LHCN-M2 (cell line): ENCODE measurements at places on chromosomes 1 and 21.

- DNase-seq, result no peak
Measured at GRCh38 chr1:6353619-6353954, 40.0 kb downstream of the ACOT7 start.

GRCh38 chr1:171081314-171081753 lies 9.4 kb upstream of the FMO3 start:
- DNase-seq, result peak; percentile 10

GRCh38 chr1:184300446-184300845 lies 86.4 kb upstream of the C1orf21 start:
- peak; percentile 35 for DNase-seq

GRCh38 chr1:109396513-109396839 lies 1.2 kb downstream of the SORT1 start:
- DNase-seq, result no peak

DNA sequence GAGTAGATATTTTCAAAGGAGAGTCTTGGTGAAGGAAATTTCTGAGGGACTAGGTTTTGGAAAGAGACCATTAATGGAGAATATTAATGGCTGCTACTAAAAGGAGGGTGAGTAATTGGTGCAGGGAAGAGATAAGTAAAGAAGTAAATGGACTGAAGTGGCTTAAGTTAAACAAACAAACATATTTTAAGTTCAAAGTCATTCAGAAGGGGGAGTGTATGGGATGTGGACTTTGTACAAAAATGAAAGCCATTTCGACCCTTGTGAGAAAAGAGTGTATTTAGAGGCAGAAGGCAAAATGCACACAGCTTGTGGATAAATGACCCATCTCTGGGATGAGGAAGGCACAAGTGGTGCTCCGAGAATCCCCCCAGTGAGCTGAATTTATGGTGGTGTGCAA lies 171.7 kb downstream of the BACH1 start:
- DNase-seq, result no peak

- no peak for DNase-seq
Measured at GRCh38 chr1:246292571-246292970, 214.5 kb downstream of the SMYD3 start.

- DNase-seq, result no peak
Measured at GRCh38 chr21:20313013-20313412, 685.2 kb upstream of the NCAM2 start.

- DNase-seq, result no peak
Measured at GRCh38 chr1:164785841-164786534, 227.0 kb downstream of the PBX1 start.

GRCh38 chr1:1217621-1218523 lies 3.9 kb upstream of the TNFRSF4 start:
- DNase-seq, result peak; percentile 31

- no peak for DNase-seq
Measured at GRCh38 chr1:192080684-192081083, 77.6 kb upstream of the RGS18 start.

DNA sequence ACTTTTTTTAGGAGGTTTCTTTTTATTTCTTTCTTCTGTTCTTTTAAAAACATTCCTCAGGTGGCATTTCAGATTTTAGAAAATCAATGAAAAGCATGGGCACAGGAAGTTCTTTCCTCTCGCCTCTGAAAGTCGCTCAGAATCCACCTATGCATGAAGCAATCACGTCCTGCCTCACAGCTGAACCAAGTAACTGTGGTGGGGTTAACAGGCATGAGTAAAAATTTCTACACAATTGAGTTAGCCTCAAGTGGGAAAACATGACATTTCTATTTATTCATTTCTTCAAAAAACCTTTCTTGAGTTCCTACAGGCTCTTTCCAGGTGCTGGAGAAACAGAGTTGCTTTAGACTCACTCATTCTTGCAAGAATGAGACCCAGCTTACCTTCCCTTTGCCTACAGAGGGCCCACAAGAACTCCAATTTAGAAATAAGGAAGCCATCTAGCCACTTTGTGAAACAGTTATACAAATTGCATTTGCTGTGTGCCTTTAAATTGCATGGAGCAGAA lies 508.9 kb upstream of the PKN2 start:
- DNase-seq, result no peak

GRCh38 chr1:229950908-229951307 lies 116.1 kb upstream of the GALNT2 start:
- DNase-seq, result no peak

DNA sequence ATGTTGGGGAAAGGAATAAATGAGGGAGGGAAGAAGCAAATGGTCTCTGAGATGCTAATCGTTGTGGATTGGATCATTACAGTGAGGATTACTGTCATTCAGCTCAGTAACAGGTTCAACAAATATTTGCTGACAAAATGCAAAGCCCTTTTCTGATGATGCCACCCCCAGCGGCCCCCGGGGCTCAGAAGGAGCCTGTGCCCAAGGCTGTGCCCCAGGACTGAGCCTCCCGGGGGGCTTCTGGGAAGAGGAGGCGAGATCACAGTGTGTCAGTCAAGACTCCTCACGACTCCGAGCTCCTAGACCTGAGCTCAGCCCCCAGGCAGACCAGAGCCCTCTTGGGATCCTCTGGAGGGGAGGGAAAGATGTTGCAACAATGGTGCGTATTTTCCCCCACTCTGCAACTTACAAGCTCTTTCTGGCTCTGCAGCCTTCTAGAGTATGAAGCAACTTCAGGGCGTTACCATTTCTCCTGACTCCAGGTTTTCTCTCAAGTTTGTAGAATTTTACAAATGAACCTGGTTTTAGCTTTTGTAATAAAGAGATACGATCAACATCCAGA lies 20.8 kb downstream of the EPHA8 start:
- no peak for DNase-seq

DNA sequence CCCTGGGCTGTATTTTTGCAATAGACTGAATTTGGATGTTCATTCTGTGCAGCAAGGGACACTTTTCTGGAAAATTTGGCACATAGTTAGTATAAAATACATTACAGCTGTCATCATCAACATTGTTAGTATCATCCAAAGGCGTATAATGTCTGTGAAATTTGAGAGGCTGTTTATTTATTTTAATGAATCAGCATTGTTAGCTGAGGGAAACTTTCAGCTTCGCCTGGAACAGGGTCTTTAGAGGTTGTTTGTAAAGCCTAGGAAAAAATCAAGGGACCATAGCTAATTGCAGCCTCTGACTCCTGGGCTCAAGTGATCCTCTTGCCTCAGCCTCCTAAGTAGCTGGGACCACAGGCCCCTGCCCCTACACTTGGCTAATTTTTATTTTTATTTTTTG lies 106.8 kb upstream of the USP24 start:
- peak; percentile 80 for DNase-seq

GRCh38 chr1:95287081-95287480 lies 53.1 kb downstream of the RWDD3 start:
- DNase-seq, result no peak

- peak; percentile 88 for DNase-seq
Measured at GRCh38 chr1:166838766-166839599, at the start of gene POGK. Gene POGK, plus strand, starts transcription at chr1:166839475. Its CDS starts 1,482 bp downstream, at chr1:166840957.

- DNase-seq, result no peak
Measured at GRCh38 chr1:204456826-204457442, 37.7 kb downstream of the PIK3C2B start.

DNA sequence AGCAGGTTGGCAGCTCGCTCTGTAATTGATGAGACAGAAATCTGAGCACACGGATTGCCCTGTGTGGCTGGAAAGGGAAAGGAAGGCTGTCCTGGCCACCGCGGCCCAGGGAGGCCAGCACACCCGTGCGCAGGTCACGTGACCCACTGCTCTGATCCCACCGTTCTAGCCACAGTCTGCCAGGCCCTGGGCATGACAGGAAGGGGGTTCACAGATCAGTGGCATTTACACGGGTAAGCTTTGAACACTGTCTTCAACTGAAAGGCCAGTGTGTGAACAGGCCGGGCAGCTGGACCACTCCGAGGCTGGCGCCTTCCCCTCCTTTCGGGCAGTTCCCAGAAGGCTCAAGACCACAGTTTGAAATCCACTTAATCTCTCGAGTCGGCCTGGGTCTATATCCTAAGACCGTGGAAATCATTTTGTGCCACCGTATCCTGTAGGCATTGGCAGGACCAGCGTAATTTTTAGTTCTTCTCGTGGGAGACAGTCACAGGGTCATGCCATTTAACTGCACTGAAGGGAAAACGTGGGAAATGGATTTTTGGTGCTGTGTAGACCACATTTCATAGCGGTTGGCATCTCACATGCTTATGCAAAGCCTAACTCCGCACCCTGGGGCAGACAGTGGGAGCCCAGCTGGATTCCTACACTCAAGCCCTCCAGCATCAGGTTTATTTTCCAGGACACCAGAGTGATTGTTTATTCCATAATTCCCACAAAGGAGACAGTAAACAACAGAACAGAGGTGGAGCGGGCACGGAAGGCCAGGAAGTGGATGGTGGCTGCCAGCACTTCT lies 3.1 kb upstream of the ADARB1 start:
- no peak for DNase-seq

- DNase-seq, result peak; percentile 86
Measured at GRCh38 chr1:234499119-234499942, 20.4 kb upstream of the TARBP1 start.

DNA sequence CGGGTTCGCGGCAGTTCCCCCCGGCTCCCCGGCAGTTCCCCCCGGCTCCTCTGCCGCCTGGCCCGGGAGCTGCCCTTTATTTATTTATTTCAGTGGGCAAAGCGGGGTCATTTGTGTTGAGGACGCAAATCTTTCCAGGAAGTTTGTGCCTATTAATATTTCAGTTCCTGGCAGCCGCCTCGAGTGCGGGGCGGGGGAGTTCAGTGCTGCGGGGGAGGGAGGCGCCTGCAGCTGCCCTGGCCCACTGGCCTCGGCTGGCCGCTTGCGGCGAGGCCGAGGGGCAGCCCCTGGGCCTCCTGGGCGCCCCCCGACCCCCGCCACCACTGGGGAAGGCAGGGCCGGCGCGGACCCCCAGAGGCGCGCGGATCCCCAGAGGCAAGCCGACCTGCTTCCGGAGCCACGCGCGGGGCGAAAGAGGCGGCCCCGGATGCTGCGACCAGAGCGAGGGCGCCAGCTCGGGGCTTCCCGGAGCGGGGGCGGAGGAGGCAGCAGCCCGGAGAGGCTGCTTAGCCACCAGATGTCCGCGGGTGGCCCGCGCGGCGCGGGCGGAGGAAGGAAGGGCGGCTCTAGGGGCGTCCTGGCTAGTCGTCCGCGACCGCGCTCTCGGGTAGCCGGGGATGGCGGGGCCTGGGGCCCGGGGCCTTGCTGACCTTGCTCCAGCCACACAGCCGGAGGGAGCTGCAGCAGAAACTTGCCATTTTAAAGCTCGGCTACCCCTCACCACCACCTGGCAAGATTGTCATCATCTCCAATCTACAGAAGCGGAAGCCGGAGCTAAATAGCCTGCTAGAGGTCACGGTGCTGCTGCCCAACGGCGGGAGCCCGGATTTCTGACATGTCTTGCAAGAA lies 48.0 kb downstream of the H3-3A start:
- peak; percentile 41 for DNase-seq

DNA sequence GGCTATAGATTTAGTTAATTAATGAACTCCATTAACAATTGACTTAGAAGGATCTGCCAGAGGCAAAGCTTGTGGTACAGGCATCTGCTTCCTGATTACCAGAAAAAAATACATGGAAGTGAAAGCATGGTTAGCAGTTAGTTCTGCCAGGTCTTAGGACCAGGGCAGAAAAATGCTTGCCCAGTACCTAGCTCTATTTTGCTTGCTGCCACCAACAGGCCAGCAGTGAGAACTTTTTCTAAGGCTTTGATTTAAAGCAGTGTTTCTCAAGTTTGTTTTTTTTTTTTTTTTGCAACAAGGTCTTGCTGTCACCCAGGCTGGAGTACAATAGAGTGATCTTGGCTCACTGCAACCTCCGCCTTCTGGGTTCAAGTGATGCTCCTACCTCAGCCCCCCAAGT lies 16.4 kb upstream of the MTF1 start:
- peak; percentile 15 for DNase-seq

GRCh38 chr1:104295511-104295910 lies 545.8 kb downstream of the AMY1C start:
- DNase-seq, result no peak

GRCh38 chr1:156709757-156710489 lies 4.5 kb upstream of the CRABP2 start:
- peak; percentile 79 for DNase-seq

DNA sequence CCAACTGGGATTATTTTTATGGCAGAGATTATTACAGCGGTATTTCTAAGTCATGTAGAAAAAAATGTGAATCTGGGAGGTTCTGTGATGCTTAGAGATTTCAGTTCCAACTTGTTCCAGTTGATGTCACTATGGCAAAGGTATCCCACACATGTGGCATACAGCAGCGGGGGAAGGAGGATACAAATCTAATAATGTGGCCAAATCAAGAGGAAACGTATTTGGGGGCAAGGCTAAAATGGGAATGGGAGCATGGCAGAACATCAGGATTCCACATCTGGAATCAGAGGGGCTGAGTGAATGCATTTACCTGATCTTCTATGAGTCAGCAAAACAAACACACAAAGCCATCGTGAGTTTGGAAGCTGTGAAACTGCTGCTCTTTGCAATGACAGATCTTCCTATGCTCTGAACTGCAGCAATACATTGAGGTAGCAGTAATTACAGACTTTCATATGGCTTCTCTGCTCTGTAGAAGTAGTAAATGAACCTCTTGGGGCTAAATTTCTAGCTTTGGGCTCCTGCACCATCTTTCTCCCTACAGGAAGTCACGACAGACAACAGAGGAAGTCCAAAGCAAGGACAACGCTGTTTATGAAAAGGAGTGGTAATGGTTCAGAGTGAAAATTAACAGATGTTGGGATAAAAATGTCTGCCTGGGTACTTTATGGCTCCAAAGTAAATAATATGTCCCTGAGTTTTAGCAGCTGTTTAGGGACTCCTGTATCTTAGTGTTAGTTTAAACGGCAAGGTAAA lies 55.5 kb downstream of the GABPA start:
- DNase-seq, result peak; percentile 55

- DNase-seq, result no peak
Measured at GRCh38 chr1:155062151-155062686, 1.3 kb upstream of the EFNA4 start.

GRCh38 chr1:2198571-2198970 lies 4.0 kb upstream of the FAAP20 start:
- no peak for DNase-seq
